ENCODE measurements at places on chromosomes 2 and 18. TPM values are rescaled to one million over a fixed set of nuclear protein-coding genes. Genes with fewer than 3 reads are reported as not detected.

Gene DCC
- total RNA-seq: 1.4 TPM

Gene CROCC2
- total RNA-seq: not detected

Gene KATNAL2
- 15.2 TPM for total RNA-seq

Gene NT5DC4
- total RNA-seq: not detected

Gene SP5
- total RNA-seq: not detected

Gene WNT6
- not detected for total RNA-seq

Gene DSG1
- total RNA-seq: not detected

Gene PLCL1
- not detected for total RNA-seq

Gene TFPI
- total RNA-seq: 7.1 TPM

Gene CFAP65
- total RNA-seq: 0.13 TPM

Gene GAL3ST2
- total RNA-seq: not detected

Gene COLEC12
- 2.3 TPM for total RNA-seq

Gene EIF5B
- total RNA-seq: 64.5 TPM

Gene TTN
- total RNA-seq: 9.7 TPM

GRCh38 chr18:10791169-10791831, 265.5 kb downstream of the NAPG start:
- DNase-seq: no peak

- no peak for DNase-seq
Measured at GRCh38 chr18:59848002-59848401, 51.8 kb upstream of the PMAIP1 start.

GRCh38 chr2:186181625-186182024, 304.4 kb upstream of the ZC3H15 start:
- no peak for DNase-seq

GRCh38 chr18:41513438-41513837, 441.6 kb upstream of the PIK3C3 start:
- no peak for DNase-seq

GRCh38 chr2:109676346-109676902, 62.3 kb downstream of the SOWAHC start:
- DNase-seq: no peak

GRCh38 chr2:19711470-19712372, 190.1 kb downstream of the TTC32 start:
- peak; percentile 5 for DNase-seq

DNA sequence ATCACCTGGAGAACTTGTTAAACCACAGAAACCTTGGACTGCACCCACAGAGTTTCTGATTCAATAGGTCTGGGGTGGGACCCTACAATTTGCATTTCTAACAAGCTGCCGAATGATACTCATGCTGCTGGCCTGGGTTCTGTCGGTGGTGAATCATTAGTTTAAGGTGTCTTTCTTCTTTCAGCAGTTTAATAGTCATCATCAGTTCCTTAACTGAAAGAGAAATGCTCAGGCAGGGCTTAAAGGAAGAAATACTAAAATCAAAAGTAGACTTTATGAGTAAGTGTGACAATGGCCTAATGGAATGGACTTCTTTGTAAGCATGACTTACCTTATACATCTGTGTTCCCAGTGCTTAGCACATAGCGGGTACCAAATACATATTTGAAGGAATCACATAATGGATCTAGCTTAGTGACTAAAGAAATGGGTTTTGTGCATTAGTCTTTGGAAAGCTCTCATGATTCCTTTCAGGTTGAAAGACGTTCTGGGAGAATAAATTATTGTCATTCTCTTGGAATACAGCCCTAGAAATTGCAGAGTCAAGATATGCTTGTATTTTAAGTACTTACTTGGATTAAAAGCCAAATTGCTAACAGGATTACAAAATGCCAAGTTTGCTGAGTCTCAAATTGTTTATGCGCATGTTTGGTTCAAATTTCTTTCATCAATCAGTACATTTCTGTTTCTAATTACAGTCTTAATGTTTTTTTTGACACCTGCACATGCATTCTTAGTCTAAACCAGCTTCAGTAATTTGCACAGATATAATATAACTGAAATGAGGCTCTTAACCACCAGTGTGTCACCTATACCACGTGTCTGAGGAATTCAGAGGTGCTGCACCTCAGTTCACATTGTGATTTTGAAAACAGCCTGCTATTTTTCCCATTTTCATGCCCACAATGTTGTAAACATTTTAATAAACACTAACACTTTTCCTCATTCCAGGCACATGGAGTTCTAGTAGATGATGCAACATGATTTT, 220.3 kb upstream of the NRP2 start:
- no peak for DNase-seq

GRCh38 chr2:17892770-17893534, 14.5 kb downstream of the KCNS3 start:
- DNase-seq: no peak

DNA sequence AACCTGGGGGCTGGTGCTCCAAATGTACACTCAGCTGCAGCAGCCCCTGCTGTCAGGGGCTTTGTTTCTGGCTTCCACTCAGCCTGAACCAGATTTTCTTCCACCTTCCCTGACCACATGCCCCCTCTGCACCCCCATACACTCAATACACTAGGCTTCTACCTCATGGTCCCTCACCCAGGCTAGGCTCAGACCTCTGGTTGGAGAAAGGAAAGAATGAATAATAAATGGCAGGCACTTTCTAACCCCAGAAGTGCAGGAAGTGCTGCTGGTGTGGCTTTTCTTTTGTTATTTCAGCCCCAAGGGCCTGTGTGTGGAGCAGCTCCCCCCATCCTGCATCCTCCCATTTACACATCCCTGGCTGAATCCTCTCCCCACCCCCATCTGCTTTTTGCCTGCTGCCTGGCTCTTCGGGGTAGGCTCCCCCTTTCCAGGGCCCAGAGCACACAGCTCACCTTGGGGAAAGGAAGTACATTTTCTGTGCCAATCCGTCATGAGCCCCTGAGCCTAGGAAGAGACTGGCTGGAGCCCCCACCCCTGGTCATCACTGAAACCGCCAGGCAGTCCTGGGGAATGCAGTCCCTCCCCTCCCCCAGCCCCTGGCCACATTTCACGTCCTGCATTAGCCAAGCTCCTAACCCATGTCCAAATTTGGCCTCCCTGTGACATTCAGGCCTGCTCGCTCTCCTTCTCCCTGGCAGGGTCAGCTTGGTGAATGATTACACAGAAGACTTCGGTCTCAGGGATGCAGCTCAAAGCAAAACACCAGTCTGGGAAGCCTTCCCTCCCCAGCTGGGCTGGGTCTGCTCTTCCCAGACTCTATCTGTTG, 2.6 kb downstream of the DYSF start:
- DNase-seq: no peak

GRCh38 chr2:104049438-104049837, 804.5 kb upstream of the POU3F3 start:
- DNase-seq: no peak

- no peak for DNase-seq
Measured at GRCh38 chr2:38527338-38528007, 75.3 kb downstream of the HNRNPLL start.

GRCh38 chr2:165815299-165816141, 21.5 kb upstream of the GALNT3 start:
- no peak for DNase-seq

- no peak for DNase-seq
Measured at GRCh38 chr2:154125891-154126290, 254.2 kb downstream of the GALNT13 start.

- DNase-seq: peak; percentile 42
Measured at GRCh38 chr18:26429535-26430226, 118.7 kb downstream of the KCTD1 start.

DNA sequence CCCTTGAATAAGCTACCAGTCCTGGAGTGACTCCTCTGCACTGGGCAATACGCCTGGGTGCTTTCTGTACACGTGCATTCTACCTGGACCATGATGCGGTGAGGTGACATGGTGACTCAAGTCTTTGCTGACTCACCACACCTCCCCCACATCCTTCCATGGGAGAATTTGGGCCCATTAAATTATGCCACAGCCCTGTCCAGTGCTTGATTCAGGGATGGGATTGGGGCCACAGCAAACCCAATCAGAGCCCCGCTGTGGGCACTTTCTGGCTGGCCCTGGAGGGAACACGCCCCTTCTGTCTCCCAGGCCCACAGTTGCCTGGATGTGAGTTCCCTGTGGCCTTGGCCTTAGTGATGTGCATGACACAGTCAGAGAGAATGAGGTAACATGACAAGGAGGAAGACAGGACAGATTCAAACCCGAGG, 86.9 kb downstream of the LRRC30 start:
- DNase-seq: no peak

DNA sequence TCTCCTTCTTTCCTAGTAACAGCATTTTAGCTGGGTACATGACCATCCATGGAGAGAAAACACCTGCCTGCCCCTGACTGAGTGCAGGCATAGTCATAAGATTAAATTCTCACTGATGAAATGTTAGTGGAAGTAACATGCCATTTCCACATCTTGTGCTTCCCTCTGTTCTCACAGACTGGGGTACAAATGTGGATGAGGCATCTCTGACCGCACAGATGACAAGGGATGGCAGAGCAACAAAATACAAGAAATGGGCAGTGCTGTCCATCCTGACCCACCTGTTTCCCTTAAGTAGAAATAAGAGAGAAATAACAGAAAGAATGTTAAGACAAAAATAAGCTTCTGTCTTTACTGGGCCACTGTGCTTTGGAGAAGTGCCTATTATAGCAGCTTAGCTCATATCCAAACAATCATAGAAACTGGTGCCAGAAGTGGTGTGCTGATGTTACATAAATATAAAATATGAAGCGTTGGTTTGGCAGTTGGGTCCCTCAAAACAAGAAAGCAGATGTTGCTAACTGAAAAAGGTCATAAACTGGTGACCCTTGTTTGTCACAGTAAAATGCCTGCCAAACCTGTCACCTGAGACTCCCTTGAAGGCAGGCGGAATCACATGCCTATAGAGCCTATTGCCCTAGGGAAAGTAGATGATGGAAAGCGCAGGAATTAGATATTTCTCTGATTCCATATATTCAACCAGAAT, 72.4 kb upstream of the CCDC150 start:
- DNase-seq: no peak

DNA sequence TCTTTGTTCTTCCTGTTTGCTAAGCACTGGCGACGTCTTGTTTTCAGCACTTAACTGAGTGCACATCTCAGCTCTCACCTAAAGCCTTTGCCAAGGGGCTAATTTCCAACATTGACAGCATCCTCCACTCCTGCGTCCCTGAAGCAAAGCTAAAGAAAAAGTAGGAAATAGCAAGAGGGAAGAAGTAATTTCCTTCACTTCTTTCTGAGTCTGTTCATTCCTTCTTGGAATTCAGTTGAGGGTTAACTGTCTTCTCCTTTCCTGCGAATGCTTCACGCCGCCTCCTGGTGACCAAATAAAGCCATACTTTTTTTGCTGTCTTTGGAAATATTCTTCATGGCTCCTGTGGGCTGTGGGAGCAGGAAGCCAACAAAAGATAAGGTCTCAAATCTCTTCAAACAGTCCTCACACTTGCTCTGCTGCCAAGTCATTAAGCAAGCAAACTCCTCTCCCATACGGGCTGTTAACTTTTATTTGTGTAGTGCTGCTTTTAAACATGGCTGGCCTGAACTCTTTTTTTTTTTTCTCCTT, 100.9 kb downstream of the DPP10 start:
- DNase-seq: no peak

DNA sequence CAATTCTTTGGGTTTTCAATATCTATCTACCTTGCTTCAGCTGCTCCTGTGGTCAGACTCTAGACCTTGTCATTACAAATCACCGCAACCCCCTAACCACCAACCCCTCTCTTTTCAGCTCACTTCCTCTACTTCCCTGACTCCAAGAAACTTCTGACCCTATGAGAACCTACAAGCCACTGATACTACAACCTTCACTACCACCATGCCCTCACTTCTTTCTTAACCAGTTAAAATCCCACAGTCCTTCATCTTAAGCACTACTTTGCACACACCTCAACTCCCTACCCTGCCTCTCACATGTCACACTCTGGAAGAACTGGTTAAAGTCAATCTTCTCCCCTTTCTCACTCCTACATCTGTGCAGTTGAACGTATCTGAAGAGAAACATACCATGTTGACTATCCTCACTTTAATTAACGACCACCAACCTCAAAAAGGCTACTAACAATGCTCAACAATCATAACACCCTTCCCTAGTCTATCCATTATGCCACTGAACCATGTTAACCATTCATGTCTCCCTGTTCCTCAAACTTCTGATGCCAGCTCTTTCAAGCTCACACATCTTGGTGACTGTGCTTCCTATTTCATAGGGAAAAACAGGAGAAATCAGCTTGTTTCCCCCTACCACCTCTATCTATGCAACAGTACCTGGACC, 12.6 kb downstream of the EIF2AK3 start:
- no peak for DNase-seq

GRCh38 chr2:8073916-8074315, 607.9 kb upstream of the ID2 start:
- no peak for DNase-seq

- DNase-seq: no peak
Measured at GRCh38 chr2:108477099-108477498, 28.1 kb downstream of the GCC2 start.

GRCh38 chr18:47313901-47314300, 62.4 kb upstream of the SKOR2 start:
- no peak for DNase-seq

GRCh38 chr2:10161961-10162441, 39.5 kb downstream of the RRM2 start:
- DNase-seq: no peak

DNA sequence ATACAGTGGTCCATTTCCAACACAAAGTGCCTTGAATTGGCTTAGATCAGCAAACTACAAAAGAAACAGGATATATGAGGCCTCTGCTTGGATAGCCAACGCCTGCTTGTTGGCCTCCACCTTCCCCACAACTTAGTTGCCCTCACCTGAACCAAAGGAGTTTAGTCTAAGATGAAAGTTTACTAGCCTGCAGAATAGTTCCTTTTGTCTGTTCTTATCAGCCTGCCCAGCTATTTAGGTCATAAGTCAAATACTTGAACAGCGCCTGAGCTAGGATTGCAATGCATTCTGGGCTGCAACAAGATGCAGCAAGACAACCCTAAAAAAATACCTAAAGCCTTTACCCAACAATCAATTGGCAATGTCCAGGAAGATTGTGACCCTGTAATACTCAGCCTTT, 13.1 kb upstream of the EPG5 start:
- DNase-seq: no peak

DNA sequence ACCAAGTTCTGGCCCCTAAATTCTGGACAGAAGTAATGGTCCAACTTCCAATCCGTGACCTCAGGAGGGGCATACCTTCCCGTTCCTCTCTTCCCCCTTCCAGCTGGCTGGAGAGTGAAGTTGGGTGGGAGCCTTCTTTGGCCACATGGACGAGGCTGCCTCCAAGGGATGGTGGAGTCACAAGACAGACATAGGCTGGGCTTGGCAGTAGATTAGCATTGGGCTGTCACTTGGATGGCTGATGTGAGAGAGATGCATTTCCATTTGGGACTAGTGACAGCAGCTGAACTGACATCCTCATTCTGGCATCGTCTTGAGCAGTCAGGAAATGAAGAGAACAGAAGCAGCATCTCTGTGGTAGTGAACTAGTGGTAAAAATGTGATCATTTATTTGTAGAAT, 12.6 kb downstream of the NT5DC4 start:
- DNase-seq: no peak

GRCh38 chr2:173851141-173851641, 114.0 kb downstream of the SP3 start:
- DNase-seq: no peak
